ENCODE measurements at places on chromosomes 3 and 15.

DNA sequence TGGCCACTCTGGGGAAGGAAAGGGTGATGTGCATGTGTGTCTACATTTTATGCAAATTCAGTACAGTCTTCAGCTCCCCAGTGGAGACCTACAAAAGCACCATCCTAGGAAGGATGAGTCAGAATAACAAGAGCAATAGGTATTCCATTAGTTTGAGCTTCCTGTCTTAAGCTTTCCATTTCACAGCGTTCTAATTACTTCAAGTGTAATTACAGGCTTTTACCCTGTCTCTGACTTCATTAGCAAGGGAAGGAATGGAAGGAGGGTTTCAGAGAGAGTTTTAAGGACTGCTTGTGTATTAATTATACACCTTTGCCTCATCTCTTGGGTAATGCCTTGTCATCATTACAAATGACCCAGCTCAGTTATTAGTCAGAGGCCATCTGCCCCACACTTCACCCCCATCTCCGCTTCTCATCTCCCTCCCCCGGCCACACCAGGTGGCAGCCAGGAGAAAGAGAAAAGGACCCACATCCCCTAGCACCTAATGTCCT is 202.8 kb upstream of the MRPL3 start:
- no peak for DNase-seq

DNA sequence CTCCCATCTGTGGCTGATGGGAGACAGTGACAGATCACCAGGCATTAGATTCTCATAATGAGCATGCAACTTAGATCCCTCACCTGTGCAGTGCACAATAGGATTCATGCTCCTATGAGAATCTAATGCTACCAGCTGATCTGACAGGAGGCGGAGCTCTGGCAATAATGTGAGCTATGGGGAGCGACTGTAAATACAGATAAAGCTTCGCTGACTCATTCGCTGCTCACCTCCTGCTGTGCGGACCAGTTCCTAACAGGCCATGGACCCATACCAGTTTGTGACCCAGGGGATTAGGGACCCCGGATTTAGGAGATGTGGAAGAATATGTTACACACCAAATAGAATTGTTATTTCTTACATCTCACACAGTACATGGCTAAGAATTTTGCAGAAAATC is 6.7 kb downstream of the ARGFX start:
- peak; percentile 9 for DNase-seq

- DNase-seq, result peak; percentile 48
Observed at GRCh38 chr15:43748376-43748775, 2.1 kb downstream of the PDIA3 start.

GRCh38 chr15:68209735-68210408 is 4.7 kb upstream of the CALML4 start:
- DNase-seq, result no peak

DNA sequence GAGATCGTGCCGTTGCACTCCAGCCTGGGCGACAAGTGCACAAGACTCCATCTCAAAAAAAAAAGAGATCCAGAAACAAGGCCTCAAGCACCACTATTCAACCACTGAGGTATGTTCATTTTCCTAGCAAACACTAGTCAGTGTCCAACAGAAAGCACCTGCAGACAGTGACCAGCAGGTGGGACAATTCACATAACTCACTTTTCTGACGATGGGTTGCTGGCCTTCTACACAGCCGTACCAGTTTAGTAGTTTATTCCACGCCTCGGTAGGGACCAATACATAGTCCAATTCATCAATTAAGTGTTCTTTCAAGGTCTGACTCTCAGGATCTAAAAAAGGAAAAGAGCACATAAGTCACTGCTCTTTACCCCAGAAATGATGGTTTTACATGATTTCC is 12.4 kb downstream of the USP4 start:
- DNase-seq, result no peak

DNA sequence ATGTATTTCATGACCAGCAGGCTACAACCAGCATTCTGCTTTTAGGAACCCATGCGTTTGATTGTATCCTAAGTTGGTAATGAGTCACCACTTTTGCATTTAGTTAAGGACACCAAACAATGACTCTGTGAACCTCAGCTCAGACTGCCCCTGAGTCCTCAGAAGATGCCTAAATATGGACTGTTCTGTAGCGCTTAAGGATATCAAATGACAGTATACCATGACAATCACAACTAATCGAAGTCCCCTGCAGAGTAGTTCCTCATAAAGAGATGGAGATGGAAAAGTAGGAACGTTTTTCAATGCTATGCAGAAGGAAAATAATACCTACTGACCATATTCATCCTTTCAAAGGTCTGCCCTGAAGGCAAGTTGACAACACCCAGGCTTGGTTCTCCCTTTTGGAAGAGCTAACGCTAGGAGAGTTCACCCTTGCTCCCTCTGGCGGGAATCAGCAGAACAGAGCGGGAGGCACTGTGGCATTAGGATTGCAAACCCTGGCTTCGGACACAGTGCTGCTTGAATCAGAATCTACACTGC is 508.6 kb downstream of the FHIT start:
- peak; percentile 26 for DNase-seq

DNA sequence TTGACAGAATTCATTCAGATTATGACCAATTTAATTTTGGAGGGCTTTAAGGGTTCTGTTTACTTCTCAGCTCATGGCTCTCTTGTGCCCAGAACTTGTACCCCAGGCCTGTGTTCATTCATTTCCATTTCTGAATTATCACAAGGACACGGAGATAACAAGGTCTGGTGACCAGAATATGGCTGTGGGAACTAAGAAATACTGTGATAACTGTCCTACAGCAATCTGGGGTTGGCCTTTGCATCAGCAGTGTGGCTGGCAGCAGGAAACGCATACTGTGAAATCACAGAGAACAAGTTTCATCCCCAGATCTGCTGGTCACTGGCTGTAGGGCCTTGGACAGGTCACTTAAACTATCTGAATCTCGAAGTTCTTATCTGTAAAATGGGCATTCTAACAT is 41.8 kb upstream of the TPM1 start:
- DNase-seq, result no peak

DNA sequence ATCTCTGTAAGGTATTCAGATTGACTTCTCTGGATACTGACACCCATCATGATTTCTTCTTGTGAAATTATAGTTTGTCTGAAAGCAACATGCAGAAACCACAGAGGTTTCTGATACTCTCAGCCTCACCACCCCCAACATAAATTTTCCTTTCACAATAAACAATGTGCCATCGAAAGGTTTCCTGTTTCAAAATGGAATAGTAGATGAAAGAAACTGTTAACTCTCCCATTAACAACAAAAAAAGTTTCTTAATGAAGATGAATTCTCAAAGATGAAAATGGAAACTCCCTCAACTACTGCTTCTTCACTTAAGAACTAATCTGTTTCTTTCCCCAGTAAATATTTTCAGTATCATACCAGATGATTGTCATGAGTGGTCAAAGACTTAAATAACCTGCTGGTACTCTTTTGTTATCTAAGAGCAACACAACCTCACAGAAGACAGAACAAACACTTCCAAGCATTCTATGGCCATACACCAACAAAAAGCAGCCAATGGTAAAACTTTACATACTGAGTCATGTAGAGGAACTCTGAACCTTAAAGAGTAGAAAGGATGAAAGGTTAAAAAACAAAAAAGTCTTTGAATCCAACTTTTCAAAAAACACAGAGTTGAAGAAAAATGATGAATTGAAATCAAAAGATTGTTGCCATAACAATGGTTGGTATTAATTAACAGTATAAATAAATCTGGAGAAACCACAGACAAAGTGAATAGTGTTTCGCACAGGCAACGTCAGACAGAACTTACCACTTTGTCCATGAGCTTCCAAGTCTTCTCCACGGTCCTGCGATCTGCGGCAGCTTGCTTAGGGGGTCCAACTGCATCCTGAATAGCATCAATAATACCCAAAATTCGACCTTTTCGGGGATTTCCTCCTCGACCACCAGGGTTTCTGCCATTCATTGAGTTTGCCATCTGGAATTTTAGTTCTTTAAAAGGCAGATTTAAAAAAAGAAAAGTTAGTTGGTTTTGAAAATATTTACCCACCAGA is 1.9 kb downstream of the CBLB start:
- DNase-seq, result peak; percentile 66

DNA sequence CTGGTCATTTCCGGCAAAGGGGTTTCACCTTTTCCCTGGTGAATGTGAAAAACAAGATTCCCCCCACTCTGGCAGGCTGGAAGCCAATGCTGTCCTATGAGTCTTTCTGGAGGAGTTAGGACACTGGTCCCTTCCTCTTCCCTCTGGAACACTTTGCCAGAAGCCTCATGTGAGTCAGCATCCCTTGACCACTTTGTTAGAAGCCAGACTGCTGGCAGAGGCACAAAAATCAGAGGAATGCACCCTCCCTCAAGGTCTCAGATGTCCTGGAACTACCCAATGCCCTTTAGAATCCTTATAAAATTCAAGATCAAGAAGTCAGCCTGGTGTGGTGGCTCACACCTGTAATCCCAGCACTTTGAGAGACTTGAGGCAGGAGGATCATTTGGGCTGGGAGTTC is 26.6 kb downstream of the ITGB5 start:
- peak; percentile 97 for DNase-seq

DNA sequence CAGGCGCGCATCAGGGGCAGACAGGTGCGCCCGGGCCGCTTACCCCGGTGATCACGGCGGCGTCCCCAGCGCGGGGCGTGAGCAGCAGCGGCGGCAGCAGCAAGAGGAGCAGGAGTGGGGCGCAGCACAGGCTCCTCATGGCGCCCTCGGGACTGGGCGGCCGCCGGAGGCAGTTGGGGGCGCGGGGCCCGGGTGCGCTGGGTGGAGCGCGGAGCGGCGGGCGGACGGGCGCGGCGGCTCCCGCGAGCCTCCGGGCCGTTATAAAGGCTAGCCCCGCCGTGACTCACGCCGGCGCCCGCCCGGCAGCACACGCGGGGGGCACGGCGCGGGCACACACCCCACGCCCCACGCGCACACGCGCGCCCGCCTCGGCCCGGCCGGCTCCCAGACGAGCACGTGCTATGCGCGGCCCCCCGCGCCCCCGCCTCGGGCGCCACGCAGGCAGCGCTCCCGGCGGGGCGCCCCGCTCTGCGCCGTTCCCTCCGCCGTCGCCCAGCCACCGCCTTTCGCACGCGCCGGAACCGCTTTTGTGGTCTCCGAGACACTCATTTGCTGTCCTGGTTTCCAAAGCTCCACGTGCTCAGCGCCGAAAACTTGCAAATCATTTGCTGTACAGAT is at the start of gene PROK2:
PROK2 (minus strand) TSS at position 235 of the 618 bp plus-strand sequence; CDS start at position 139, 96 bp downstream.
- DNase-seq, result no peak

- no peak for DNase-seq
Observed at GRCh38 chr15:97140216-97140615, 809.7 kb downstream of the NR2F2 start.

GRCh38 chr3:20068512-20069177 is 28.4 kb downstream of the KAT2B start:
- peak; percentile 17 for DNase-seq

- peak; percentile 57 for DNase-seq
Observed at GRCh38 chr3:146817704-146818103, 212.6 kb upstream of the PLSCR5 start.
